Activated CD4-positive, CD25-positive, alpha-beta regulatory T cell treated with anti-CD3 and anti-CD28 coated beads, Interleukin-2, amount 50 U/mL, for 24 hours (primary cell): ENCODE measurements at places on chromosomes 12 and 14.

DNA sequence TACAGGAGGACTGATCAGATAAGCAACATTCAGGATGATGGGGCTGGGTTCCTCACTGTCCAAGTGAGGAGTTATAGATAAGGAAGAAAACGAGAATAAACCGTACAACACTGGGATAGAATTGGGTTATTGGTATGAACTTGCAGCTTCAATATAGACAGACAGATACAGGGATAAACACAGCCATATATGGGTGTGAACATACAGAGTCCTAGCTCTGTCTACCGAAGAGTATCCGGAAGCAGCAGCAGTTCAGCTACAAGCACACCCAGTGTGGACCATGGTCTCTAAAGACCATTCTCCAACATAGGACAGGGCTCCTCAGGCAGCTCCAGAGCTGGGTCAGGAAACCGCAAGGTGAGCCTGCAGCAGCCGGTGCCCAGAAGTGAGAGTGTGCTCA, 40.8 kb downstream of the CDC42BPB start:
- no peak for ATAC-seq

DNA sequence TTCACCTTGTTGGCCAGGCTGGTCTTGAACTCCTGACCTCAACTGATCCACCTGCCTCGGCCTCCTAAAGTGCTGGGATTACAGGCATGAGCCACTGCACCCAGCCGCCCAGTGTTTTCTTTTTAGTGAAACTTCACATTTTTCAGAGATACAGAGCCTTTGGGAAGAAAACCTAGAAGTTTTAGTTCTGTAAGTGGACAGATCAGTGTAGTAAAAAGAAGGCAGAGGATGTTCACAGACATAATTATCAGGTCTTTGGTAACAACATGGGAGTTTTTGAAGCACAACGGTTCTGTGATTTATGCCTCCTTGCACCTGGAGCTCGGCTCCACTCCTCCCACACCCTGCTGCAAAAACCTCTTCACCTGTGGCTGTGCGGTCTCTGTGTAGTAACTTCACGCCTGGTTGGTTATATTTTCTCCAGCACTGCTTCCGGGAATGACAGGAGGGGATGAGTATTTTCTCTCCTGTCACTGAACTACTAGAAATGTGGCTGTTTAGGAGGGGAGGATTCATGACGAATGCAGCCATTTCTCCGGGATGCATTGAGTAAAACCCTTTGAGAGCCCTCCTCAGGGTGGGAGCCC, 67.0 kb downstream of the ARF6 start:
- no peak for ATAC-seq

DNA sequence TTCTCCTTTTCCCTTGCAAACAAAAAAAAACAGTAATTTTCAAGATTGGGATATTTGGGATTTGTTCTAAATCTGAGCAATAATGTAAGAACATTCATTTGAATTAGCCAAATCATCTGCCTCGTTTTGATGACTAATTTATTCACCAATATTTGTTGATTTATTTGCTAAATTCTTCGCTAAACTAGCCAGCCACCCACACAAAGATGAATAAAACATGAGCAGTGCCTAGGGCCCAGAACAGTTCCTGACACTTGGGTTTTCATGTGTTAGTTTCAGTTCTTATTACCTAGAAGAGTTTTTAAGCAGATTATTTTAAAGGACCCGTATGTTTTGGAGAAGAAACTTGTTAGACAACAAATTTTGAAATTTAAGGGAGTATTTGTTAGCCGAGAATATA, 1.4 kb downstream of the ETNK1 start:
- ATAC-seq, result peak; percentile 48

GRCh38 chr14:23181946-23182345, 1.5 kb downstream of the SLC7A8 start:
- no peak for ATAC-seq

- peak; percentile 44 for ATAC-seq
These were observed 200.3 kb upstream of the CAND1 start for GRCh38 chr12:67068761-67069450.

GRCh38 chr14:64518229-64518628, 13.7 kb downstream of the ZBTB1 start:
- ATAC-seq, result no peak

- ATAC-seq, result peak; percentile 44
These were observed 89.8 kb upstream of the DNM1L start for GRCh38 chr12:32589165-32589865.

DNA sequence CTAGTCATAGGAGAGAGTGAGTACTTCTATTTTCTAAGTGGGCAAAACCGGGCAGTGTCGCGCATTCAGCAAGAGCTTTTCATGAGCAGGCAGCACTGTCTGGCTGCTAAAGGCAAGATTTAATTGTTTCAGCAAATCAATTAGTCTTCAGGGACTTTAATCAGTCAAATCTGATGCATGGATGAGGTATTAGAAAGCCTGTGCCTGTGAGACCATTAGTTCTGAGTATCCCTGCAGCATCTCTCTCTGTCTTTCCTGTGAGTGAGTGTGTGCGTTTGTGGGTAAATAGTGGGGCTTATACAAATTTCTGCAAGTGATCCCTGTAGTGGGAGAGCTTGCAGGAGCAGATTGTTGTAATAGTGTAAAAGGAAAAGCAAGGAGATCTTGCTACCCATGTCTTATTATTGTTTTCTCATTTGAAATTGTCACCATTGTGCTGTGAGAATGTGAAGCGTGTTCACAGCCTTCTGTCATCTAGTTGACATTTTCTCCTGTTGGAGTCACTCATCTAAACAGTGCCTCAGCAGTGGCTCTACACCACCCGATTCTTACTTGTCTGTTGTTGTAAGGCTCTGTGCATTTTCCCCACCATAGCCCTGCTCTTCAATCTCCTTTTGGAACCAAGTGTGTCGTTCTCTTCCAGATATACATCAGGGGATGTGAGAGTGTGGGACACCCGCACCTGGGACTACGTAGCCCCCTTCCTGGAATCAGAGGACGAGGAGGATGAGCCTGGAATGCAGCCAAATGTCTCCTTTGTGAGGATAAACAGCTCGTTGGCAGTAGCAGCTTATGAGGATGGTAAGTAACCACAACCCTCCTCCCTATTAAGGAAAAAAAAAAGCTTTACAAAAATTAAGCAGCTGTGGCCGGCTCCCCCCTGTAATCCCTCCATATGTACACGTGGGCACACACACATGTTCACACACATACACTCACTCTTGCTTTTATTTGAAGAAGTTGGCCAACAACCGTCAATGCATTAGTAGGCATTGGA, 53.6 kb downstream of the FBXW8 start:
- ATAC-seq, result no peak

GRCh38 chr12:116420227-116420880, 138.8 kb upstream of the MAP1LC3B2 start:
- ATAC-seq, result no peak

GRCh38 chr12:25769082-25769945, 189.2 kb upstream of the RASSF8 start:
- ATAC-seq, result no peak

DNA sequence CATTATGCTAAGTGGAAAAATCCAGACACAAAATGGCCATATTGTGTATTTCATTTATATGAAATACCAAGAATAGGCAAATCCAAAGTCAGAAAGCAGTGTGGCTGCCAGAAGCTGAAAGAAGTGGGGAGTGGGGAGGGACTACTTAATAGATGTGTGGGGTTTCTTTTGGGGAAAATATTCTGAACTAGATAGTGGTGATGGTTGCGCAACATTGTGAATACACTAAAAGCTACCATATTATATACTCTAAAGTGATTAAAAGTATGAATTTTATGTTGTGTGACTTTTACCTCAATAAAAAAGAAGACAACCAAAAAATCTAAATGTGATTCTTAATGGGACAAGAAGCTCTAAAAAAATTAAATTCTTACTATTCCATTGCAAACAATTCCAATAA, 272.6 kb downstream of the DAD1 start:
- no peak for ATAC-seq

DNA sequence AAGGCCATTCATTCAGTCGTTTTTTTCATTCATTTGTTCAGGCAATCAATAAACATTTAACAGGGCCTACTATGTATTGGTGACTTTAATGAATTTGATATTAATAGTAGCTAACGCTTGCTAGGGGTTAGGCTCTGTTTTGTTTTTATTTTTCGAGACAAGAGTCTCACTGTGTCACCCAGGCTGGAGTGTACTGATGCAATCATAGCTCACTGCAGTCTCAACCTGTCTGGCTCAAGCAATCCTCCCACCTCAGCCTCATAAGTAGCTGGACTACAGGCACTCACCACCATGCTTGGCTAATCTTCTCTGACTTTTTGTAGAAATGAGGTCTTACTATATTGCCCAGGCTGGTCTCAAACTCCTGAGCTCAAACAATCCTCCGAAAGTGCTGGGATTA, 25.6 kb upstream of the MED13L start:
- ATAC-seq, result no peak

DNA sequence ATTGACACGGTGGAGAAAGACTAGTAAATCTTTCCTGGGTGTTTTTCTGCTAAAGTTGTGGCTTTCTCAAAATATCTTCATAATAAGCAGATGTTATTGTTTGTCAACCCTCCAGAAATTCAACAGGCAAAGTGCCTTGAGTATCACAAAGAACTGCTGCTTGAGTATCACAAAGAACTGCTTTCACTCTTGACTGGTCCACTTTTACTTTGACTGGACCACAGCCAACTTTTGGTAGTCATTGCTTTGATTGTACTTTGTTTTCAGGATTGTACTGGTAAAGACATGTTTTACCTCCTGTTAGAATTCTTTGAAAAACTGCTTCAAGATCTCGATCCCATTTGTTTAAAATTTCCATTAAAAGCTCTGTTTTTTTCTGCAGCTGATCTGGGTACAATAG, 62.6 kb downstream of the PDZRN4 start:
- ATAC-seq, result no peak

DNA sequence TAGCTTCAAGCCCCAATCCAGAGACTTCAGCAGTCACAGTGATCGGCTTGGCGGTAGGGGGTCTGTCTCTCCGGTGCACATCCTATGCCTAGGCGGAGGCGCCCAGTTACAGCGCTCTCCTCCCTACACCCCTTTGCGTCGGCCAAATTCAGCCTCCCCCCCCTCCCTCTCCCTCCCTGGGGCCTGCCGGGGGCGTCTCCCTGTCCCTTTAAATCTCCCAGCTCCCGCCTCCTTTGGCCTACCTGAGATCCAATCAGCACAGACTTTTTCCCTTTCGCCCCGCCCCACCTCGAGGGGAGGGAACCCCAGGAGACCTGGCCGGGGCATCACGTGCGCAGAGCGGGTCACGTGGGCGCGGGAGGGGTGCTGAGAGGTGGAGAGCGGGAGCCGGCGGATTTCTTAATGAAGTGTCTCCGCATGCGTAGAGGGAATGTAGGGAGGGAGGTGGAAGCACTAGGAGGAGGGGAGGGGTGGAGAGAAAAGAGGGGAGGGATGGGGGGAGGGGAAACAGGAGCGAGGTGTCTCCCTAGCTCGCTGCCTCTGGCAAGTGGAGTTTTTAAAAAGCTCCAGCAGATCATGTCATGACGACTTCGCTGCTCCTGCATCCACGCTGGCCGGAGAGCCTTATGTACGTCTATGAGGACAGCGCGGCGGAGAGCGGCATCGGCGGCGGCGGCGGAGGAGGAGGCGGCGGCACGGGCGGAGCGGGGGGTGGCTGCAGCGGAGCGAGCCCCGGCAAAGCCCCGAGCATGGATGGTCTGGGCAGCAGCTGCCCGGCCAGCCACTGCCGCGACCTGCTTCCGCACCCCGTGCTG, at the start of gene HOXC13:
HOXC13 (plus strand) TSS at position 506 of the 815 bp plus-strand sequence; CDS start at position 582, 76 bp downstream.
- peak; percentile 61 for ATAC-seq

- no peak for ATAC-seq
These were observed 159.8 kb downstream of the RPAP3 start for GRCh38 chr12:47545938-47546609.

- no peak for ATAC-seq
These were observed 145.9 kb downstream of the DUSP6 start for GRCh38 chr12:89206390-89206789.

- peak; percentile 72 for ATAC-seq
These were observed 37.0 kb downstream of the RASAL1 start for GRCh38 chr12:113098441-113099028.

- no peak for ATAC-seq
These were observed 117.1 kb upstream of the FRMD6 start for GRCh38 chr14:51534610-51535011.

DNA sequence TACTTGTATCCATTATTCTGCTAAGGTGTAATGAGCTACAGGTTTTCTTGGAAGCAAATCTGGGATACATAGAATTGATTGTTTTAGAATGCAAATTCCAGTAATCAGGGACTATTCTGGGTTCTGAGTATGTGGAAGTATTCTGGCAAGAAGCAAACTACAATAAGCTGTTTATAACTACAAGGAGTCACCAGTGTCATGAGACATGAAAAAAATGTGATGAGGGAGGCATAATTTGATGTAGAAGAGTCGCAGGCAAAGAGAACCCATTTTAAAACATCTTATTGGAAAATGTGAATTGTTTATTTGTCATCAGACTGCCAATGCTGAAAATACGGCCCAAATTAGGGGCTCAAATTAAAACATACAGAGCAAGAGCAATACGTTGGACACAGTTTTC, 321.8 kb upstream of the E2F7 start:
- no peak for ATAC-seq

GRCh38 chr14:42391146-42391834, 784.6 kb downstream of the LRFN5 start:
- ATAC-seq, result no peak

- no peak for ATAC-seq
These were observed 39.6 kb downstream of the CCDC85C start for GRCh38 chr14:99564256-99564925.

GRCh38 chr14:76729953-76730505, 31.2 kb upstream of the VASH1 start:
- ATAC-seq, result no peak

- peak; percentile 30 for ATAC-seq
These were observed 27.5 kb downstream of the CCDC91 start for GRCh38 chr12:28217805-28218204.

GRCh38 chr12:71780237-71780822, 25.7 kb downstream of the RAB21 start:
- ATAC-seq, result no peak

GRCh38 chr12:79559591-79559990, 131.2 kb downstream of the PAWR start:
- no peak for ATAC-seq

DNA sequence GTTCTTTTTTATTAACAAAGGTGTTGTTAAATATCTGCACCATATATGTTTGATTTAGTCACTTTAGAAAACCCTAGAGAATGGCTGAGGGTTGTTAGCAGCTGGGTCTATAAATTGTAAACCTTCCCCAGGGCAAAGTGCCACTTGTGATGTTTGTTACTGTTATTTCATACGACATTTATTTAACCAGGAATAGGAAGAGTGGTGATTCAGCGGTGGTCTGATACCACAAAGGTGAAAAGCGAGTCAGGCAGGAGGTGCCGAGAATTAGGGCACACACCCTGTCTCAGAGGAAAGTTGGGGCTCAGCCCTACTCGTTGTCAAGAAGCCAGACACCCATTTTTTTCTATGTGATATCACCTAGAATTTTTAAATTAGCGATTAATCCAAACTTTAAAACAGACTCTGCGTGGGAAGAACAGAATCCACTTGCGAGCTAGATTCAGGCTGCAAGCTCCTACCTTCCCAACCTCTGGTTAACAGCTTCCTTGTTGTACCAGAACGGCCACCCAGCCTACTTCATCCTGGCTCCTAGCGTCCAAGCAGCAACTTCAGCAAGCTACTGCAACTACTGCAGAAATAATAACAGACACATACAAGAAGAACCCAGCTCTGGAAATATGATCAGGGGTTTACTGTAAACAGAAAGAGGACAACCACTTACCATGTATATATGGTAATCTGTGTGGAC, 126.7 kb downstream of the TMEM132D start:
- no peak for ATAC-seq

GRCh38 chr14:67285876-67286452, 44.7 kb downstream of the PALS1 start:
- no peak for ATAC-seq

- ATAC-seq, result no peak
These were observed 196.0 kb downstream of the PIK3C2G start for GRCh38 chr12:18457362-18457761.
